ENCODE measurements at places on chromosomes 7 and 10.
A peak's percentile ranks its signal among the peaks of the same experiment; 100 is the strongest.

- DNase-seq, result peak; percentile 44
These were observed 44.6 kb upstream of the RSBN1L start for GRCh38 chr7:77651575-77652162.

DNA sequence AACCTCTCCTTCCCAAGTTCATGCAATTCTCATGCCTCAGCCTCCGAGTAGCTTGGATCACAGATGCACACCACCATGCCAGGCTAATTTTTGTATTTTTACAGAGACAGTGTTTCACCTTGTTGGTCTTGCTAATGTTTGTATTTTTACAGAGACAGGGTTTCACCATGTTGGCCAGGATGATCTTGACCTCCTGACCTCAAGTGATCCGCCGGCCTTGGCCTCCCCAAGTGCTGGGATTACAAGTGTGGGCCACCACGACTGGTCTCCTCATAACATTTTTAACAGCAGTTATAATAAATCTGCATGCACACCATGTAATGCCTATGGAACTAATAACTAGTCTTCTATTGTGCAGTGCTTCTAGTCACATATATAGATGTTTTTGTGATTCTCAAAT, 123.8 kb upstream of the VKORC1L1 start:
- no peak for DNase-seq

DNA sequence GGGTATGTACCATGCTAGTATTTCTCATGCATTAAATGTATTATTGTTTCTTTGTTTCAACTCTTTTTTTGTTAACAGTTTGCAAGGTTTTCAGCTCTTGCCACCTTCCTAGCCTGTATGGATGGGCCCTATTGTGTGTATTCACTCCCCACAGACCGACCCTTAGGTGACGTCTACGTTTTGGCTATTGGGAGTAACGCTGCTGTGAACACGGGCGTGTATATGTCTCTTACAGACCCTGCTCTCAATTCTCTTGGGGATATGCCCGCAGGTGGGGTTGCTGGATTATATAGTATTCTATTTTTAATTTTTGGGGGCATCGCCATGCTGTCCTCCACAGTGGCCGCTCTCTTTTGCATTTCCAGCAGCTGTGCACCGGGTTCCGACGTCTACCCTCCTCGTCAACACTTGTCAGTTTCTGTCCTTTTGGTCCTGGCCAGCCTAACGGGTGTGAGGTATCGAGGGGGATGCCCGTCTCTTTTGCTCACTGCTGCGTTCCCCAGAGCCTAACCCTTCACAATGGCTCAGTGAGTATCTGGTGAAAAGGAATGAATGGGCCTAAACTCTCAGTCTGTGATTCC, 64.1 kb upstream of the GNA12 start:
- DNase-seq, result no peak

DNA sequence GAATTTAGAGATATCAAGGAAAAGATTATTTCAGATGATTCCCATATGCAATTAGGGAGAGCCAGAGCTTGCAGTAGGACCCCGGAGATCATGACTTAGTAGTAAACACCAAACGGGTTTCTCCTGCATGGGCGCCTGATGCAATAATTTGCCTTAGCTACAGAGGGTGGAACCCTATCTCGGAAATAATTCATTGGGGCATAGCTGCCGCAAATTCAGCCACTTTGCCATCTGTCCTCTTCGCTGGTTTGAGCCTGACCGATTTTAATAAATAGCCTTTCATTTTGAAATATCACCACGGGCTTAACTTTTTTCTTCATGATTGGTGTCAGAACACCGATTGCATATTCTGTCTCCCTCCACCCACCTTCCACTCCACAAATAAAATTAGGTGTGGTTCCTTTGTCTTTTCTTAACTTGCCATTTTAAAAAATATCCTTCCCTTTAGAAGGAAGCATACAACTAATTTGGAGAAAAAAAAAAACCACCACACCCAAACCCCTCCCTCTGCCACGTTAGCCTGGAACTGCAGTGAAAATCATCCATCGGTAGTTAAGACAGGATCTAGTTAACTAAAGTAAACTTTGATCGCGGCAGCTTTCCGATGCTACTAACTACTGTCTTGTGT, 1.4 kb downstream of the GARS1 start:
- peak; percentile 26 for DNase-seq

- no peak for DNase-seq
These were observed 25.6 kb downstream of the NRCAM start for GRCh38 chr7:108430664-108431063.
